ENCODE measurements at places on chromosomes 3 and 15.

DNA sequence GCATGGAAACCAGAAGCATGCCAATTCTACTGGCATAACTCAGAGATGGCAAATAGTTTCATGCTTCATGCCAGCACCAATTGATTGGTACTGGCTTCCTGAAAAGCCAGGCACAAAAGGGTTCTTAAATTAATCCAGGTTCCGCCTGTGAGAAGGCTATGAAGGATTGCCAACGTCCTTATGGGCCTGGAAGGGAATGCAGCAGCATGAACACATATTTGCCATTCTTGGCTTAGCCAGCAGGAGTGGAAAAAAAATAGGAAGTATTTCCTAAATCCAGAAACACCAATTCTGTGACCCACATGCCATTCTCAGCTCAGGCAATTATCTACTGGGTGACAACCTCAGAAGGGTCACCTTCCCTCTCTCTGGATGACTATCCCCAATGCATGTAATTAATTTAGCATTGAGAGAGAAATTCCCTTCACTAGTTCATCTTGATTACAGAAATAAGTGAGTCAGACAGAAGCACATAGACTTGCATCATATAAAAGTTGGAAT is 36.0 kb downstream of the ADAMTS9 start:
- no peak for DNase-seq

- DNase-seq = no peak
Observed at GRCh38 chr15:63363292-63363691, 18.4 kb downstream of the CA12 start.

DNA sequence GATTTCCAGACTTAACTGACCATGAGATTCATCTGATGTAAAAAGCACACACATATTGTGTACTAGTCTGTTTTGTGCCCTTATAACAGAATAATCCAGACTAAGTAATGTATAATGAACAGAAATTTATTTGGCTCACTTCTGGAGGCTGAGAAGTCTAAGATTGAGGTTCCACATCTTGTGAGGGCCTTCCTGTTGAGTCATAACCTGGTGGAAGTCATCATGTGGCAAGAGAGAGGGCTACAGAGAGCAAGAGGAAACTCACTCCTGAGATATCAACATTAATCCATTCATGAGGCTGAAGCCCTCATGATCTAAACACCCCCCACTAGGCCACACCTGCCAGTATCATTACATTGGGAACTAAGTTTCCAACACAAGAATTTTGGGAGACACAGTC is 977.6 kb downstream of the MCTP2 start:
- DNase-seq = no peak

DNA sequence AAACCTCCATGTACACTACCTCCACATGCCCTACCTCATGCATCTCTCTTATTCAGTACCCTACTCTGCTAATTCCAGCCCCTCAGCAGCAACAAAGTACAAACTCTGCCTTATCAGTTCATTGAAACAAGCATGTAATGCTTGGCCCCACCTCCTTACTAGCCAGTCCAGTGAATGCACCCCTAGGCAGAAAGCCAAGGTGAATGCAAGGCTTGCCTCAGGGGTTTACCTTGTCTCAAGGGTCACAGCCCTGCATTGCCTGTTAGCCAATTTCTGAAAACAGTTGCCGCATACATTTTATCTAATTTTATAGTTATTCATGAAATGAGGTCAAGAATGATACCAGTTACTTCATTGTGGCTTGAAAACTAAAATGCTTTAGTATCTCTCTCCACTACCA is 576.4 kb downstream of the FHIT start:
- DNase-seq = no peak

DNA sequence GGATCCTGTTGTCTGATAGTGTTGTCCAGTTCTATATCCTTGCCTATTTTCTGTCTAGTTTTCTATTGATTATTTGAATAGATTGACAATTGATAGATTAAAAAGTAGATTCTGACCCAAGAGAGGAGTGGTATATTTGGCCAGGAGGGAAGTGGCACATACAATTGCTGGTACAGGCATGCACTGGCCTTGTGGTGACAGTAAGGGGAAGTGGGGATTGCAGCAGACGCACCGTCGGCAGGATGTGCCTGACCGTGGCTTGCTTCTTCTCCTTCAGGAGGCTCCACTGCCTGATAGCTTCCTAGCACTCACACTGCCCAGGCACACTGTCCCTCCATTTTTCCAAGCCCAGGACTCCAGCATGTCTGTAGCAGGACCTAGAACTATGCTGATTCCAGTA is 10.5 kb downstream of the GABRG3 start:
- DNase-seq = no peak

- no peak for DNase-seq
Observed at GRCh38 chr3:139421040-139421439, 31.6 kb upstream of the COPB2 start.

DNA sequence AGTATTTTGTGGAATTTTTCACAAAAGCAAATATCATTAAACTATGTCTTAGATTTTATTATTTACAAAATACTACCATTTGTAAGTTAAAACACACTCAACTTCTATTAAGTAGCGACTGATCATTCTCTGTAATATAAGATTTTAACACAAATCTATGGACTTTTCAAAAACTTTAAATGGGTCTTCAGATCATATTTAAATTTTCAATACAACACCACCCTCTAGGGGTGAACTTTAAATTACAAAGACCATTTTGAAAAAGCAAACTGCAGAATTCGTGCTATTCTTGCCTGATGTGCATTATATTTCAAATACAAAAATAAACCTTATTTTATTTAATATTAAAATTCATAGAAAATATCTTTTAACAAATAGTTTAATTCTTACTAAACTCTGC is 8.2 kb upstream of the VGLL4 start:
- no peak for DNase-seq

DNA sequence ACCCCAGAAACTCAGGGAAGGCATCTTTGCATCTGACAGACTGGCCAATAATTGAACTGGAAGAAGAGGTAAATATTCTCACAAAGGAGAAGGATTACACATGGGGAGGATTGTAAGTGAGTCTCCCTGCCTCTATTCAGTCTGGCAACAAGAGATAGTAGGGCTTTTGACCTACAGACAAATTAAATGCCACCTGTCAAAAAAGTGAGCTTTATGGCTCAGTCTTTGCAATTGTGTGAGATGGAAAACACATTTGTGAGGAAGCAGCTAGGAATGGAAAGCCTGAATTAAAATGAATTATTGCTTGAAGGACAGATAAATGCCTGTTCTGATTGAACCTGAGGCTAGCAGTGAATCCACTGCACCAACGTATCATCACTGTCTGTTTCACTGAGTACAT is 173.3 kb upstream of the GOLIM4 start:
- DNase-seq = no peak

GRCh38 chr15:58929891-58930416 is 3.5 kb downstream of the SLTM start:
- no peak for DNase-seq

DNA sequence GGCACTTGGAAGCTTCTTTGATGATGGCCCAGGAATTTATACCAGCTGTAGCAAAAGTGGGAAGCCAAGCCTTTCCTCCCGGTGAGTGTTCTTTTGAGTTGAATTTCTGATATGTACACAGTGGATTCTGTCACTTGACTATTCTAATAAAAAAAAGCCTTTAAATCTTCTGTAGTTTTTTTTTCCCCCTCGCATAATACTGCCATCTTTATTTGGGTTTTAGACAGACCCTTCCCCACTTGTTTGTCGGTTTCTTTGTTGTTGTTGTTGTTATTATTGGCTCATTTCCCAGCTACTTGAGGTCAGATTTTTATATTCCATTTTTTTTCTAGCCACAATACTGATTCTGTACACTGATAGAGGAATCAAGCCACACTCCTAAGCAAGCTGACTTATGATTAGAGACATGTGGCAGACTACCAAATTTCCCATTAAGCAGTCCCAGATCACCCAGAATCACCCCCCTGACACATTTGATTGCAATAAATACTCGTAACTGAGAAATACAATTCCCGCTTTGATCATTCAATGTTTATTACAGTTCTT is 122.4 kb upstream of the IL12A start:
- no peak for DNase-seq

GRCh38 chr3:141243271-141243707 is 11.7 kb downstream of the PXYLP1 start:
- no peak for DNase-seq

DNA sequence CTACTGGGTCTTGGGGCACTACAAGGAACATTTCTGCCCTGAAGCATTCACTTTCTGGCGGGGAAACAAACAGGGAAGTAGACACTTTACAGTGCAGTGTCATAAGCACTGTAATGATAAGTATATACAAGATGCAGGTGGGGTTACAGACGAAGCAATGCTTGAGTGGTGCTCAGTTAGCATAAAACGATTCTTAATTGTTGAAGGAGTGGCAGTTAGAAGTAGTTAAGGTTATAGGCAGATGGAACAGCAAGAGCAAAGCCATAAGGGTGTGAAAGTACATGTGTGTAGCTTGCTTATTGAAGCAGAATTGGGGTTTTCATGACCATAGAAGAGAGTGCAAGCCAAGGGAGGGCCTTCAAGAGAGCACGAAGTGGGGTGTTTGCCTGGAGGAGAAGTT is 46.2 kb downstream of the SLC25A26 start:
- no peak for DNase-seq

DNA sequence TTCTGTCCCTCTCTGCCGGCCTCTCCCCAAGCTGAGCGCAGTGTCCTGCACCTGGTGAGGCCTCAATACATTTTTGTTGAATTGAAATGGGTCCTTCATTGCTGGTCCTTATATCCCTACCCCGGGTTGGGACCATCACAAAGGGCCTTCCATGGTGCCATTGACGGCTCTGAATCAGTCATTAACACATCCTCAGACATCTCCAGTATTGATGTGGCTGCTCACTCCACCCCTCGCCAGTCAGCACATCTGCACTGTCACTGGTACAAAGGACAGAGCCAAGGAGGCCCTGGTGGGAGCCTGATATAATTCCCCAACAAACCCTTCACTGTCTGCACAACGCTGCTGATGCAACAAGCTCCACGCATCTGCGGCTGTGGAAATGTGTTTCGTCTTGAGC is 191.6 kb upstream of the TOPAZ1 start:
- no peak for DNase-seq

DNA sequence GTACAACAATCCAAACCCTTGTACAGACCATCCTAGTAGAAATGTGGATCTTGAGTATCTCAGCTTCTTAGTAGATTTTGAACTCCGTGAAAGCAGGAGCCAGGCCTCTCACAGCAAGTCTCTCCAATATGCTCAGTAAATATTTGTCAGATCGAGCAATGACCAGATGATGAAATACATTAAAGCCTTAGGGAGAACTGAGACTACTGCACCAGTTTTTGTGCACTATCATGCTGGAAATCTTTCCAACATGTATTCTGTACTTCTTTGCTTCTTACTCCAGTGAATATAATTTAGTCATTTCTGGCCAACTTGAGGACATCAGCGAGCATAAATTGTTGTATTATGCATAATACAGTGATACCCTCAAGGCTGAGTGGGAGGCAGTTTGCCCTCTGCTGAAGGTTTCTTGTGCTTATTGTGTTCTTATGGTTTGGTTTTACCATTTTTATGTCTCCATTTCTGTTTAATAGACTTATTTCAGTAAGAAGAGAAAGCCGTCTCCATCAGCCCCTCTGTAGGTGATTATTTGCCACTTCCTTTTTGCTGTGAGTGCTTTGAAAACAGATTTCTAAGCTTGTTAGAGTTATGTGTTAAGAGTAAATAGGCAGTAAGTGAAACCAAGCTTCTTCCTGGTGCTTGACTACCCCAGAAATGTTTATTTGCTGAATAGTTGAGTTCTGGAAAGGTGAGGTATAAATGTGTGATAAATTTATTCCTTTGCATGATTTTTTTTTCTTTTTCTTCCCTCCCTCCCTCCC is 147.1 kb downstream of the PGPEP1L start:
- DNase-seq = no peak

- no peak for DNase-seq
Observed at GRCh38 chr15:75346796-75347221, at the start of gene NEIL1. NEIL1 (plus strand) TSS chr15:75347039; CDS start chr15:75348906, 1,867 bp downstream.

DNA sequence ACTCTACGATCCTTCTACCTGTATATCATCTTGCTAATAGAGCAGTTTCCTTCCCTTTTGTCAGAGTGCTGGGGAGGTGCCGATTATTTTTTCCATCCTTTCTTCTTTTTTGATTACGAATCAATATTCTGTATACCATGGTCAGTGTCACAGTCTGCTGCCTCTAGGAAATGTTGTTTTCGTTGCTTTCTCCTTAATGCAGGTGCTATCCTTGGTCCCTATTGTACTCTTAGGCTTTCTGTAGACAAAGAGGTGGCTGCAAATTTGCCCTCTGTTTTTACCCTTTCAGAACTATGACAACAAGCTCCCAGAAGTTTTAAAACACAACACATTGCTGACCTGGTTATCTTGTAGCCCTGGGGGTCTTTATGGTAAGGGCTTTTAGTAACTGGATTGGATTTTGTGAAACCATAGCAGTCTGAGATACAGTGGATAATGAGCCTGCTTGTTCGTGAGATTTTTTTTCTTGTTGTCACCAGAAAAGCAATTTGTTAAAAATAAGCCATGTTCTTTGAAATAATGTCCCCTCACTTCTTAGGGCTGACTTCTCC is 430.3 kb upstream of the TPM1 start:
- DNase-seq = no peak

DNA sequence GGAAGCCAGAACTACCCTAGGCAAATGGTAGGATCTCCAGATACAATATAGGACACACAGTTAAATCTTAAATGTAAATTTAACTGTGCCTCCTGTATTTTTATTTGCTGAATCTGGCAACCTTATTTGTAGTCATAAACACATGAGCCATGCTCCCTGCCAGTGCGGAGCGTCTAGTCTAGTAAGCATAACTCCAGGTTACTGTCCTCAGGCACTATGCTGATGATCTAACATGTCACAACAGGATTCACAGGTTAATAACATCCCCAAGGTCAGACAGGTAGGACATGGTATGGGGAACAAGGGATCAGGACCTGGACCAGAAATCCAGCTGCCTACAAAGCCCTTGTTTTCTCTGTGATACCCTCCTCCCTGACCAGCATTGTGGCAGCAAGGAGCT is 305.1 kb downstream of the CACNA2D3 start:
- no peak for DNase-seq

GRCh38 chr3:1962396-1963088 is 136.1 kb upstream of the CNTN4 start:
- no peak for DNase-seq

DNA sequence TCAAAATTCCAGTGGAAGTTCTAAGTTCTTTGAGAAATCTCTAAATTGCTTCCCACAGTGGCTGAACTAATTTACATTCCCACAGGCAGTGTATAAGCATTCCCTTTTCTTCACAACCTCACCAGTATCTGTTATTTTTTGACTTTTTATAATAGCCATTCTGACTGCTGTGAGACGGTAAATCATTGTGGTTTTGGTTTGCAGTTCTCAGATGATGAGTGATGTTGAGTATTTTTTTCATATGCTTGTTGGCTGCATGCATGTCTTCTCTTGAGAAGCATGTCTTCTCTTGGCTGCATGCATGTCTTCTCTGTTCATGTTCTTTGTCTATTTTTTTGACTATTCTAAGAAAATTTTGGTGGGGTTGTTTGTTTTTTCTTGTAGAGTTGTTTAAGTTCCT is 499.6 kb upstream of the CCDC54 start:
- no peak for DNase-seq
